Stimulated activated CD8-positive, alpha-beta memory T cell treated with anti-CD3 and anti-CD28 coated beads, Interleukin-15, amount 100 ng/mL, for 4 hours (primary cell): ENCODE measurements at places on chromosomes 1 and 21.

GRCh38 chr1:110282395-110282794, 56.8 kb upstream of the RBM15 start:
- no peak for DNase-seq

GRCh38 chr1:98278055-98278454, 357.2 kb upstream of the DPYD start:
- DNase-seq = no peak

DNA sequence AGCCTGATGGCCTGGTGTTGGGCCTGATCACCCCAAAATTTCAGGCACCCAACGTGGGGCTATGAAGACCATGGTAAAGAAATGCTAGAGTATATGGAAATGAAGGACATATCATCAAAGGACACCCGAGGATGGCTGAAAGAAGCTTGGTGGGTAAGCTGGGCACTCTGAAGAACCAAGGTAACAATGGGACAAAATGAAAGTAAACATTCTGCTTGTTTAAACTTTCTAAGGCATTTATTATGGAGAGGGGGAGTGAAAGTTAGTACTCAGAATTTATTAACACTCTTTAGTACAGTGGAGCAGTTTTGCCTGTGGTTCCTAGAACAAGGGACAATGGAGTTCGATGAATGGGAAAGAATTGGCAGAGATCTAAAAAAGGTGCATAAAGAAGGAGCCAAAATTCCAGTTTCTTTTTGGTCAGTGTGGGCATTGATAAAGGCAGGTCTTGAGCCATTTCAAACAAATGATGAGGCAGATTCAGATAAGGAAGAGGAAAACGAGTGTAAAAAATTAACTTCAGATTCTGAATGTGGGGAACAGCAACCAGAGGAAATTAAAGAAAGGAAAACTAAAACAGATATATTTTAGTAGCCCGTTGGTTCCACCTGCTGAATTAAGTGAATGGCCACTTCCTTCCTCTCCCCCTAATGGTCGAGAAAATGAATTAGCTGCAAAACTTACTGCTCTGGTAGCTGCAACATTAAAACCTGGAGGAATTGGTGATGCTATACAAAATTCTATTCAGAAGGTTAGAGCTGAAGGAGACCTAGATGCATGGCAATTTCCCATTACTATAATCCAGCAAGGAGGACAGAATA, 8.4 kb upstream of the PM20D1 start:
- DNase-seq = no peak

DNA sequence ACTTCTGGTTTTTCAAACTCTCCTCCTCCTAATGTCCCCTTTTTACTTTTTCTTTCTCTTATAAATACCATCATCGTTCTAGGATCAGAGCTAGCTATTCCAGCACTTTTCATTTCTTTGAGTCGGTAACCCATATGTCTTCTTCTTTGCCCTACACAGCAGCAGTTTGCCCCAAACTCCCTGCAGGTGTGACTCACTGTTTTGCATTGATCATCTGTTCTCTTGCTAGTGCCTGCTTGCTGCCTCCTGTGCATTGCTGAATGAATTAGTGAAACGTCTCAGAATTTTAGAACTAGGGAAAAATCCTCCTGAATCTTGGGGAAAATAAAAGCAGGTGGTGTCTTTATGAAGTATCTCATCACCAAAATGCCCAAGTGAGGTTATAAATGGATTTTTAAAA, 21.7 kb downstream of the KCNK2 start:
- no peak for DNase-seq

- no peak for DNase-seq
Measured at GRCh38 chr1:109148987-109149561, 35.2 kb downstream of the ELAPOR1 start.

GRCh38 chr21:14491269-14491681, 54.8 kb downstream of the SAMSN1 start:
- DNase-seq = no peak
